ENCODE measurements at places on chromosomes 13 and 19.

DNA sequence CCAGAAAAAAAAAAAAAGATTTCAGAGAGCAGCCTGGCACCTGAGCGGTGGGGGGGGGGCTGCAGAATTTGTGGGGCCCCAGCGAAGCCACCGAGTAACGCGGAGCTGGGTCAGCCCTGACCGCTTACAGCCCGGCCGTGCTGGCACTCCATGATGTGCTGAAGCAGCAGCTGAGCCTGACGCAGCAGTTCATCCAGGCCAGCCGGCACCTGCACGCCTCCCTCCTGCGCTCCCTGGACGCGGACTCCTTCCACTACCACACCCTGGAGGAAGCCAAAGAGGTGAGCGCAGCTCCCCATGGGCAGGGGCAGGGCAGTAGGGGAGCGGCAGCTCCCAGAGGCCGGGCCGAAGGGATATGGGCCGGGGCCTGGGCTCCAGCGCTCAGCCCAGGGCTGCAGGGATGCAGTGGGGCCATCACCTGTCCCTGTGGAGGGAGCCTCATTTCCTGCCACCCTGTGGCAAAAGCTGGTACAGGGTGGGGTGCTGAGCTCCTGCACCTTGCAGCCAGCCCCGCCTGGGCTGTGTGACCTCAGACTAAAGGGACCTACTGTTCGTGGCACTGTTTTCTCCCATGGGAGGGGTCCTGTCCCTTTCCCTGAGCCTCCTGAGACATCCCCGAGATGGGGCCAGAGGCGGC lies 18.3 kb downstream of the C19orf44 start:
- DNase-seq, result no peak

- DNase-seq, result no peak
Observed at GRCh38 chr13:25415241-25415640, 43.5 kb downstream of the ATP8A2 start.

- peak; percentile 26 for DNase-seq
Observed at GRCh38 chr13:26377038-26377437, 123.1 kb downstream of the CDK8 start.

GRCh38 chr13:105312906-105313305 lies 1222.6 kb downstream of the EFNB2 start:
- no peak for DNase-seq

DNA sequence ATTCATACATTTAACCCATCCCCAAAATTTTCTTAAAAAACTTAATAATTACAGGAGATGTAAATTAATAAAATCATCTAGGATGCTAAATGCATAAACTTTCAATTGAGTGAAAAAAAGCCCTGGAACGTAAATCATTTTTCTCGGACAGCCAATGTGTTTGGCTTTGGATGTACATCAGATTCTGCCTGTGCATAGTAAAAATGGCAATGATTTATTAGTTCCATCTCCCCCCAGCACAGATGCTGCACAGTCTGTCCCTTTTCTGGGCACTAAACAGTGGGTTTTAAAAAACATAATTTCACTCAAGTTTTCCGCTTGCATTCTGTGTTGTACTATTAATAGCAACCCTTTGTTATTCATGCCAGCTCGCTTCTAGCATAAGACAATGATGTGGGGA lies 147.7 kb downstream of the TM9SF2 start:
- no peak for DNase-seq

DNA sequence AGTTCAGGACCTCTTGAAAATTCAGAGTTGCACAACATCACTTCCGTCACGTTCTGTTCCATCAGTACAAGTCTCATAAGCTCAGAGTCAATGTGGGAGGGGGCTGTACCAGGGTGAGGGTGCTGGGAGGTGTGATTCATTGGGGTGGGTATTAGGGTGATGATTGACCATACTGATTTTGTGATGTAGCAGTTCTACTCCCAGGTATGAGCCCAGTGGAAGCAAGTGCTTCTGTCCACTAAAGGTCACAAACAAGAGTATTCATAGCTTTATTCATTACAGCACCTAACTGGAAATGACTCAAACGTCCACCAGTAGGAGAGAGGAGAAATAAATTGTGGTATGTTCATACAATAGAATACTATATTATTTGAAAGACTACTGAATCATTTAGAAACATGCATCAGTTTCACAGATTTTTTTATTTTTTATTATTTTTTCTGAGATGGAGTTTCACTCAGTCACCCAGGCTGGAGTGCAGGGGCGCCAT lies 12.1 kb upstream of the UPF3A start:
- no peak for DNase-seq

GRCh38 chr13:35332134-35332533 lies 144.4 kb downstream of the MAB21L1 start:
- DNase-seq, result no peak

DNA sequence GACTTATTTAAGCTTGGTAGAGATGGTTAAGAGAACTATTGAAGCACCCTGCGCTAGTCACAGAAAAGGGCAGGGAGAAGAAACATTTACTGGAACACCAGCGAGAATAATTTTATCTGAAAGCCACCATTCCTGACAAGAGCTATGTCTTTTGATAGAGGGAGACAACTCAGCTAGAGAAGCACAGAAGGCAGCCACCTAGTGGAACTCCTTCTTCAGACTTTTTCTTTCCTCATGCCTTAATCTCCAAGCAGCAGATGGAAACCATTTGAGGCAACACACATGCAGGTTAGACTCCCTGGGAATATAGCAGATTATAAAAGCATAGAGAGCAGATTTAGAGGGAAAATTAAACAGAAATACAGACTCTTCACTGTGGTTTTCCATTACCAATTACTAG lies 813.4 kb downstream of the SLITRK6 start:
- DNase-seq, result no peak

DNA sequence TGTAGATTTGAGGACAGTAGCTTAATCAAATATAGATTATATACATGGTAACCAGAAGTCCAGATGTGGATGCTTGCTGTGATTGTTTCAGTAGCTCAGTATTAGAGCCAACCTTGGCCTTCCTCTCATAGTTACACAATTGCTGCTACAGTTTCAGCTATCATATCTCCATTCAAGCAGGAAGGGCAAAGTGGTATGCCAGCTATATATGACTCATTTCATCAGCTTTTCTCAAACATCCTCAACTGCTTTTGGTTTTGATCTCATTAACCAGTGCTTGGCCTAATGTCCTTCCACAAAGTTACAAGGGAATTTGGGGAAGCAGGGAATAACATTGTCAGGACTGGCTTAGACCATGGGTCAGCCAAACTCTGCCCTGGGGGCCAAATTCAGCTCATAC lies 73.0 kb upstream of the MAB21L1 start:
- no peak for DNase-seq

DNA sequence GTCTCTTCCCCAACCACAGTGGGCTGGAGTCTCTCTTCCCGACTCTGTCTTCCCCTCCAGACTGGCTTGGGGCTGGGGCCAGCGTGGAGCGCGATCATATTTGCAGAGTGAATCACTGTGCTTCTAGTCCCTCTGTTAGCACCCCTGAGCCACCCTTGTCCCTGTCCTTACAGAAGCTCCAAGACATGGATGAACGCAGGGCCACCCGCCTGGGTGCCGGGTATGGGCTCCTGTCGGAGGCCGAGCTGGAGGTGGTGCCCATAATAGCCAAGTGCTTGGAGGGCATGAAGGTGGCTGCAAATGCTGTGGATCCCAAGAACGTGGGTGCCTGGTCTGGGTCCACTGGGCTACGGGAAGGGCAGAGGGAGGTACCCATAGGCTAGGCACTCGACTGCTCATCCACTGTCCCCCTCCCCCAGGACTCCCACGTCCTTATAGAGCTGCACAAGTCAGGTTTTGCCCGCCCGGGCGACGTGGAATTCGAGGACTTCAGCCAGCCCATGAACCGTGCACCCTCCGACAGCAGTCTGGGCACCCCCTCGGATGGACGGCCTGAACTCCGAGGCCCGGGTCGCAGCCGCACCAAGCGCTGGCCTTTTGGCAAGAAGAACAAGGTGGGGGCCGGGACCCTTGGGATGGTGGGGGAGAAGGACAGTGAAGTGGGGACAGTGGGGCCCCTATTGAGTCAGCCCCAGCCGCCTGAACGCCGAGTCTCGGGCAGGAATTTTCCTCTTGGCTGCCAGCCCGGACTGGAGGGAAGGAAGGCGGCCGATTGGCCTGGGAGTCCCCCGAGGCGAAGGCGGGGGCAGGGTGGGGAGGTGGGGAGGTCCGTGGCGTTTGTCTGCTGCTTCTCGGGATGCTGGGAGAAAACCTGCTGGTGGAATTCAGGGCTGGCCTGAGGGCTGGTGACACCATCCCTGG lies 5.2 kb downstream of the TRIP10 start:
- no peak for DNase-seq

- DNase-seq, result no peak
Observed at GRCh38 chr13:35764326-35765015, 288.0 kb upstream of the MAB21L1 start.

GRCh38 chr13:92530364-92530763 lies 696.2 kb upstream of the GPC6 start:
- DNase-seq, result no peak

- DNase-seq, result no peak
Observed at GRCh38 chr19:46607448-46607841, 6.3 kb downstream of the CALM3 start.

- DNase-seq, result no peak
Observed at GRCh38 chr13:38262211-38262610, 87.4 kb upstream of the UFM1 start.

DNA sequence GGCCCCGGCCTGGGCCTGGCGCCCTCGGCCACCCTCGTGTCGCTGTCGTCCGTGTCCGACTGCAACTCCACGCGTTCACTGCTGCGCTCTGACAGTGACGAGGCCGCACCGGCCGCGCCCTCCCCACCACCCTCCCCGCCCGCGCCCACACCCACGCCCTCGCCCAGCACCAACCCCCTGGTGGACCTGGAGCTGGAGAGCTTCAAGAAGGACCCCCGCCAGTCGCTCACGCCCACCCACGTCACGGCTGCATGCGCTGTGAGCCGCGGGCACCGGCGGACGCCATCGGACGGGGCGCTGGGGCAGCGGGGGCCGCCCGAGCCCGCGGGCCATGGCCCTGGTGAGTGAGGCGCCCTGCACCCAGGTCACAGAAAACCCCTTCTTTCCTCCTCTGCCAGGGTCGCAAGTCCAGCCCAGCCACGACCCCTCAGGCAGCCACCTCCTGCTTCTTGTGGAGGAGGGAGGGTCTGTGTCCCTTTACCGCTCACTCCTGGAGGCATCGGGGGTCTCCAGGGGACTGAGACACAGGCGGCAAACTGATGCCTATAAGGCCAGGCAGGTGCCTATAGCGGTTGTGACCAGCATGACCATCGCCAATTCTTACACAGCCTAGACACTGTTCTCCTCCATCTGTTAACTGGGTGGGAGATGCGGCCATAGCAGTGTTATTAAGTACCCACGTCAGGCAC lies 4.2 kb downstream of the TTC9B start:
- no peak for DNase-seq

DNA sequence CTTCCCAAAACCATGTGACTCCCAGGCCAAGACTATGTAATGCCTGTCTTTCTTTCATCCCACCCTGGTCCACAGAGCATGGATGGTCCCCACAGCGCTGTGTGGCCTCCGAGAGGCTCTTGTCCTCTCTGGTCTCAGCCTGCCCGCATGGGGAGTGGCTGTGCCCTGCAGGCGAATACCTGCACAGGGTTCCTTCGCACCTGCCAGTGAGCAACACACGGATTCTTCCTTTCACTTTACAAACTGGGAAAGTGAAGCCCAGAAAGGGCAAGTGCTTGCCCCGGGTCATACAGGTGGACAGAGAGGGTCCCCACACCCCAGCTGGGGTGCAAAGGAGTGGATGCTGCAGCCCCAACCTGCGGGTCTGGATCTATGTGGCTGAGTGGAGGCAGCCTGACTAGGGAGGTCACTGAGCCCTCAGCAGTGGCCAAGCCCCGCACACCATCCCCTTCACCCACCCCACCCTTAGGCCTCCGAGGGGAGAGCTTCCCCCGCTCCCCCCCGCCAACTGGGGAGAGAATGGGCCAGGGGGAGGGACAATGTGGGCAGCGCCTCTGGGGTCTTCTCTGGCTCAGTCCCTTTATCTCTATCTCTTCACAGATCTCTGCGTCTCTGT lies 747 bp upstream of the MARK4 start:
- no peak for DNase-seq

GRCh38 chr19:23321953-23322549 lies 71.9 kb upstream of the ZNF724 start:
- DNase-seq, result no peak

DNA sequence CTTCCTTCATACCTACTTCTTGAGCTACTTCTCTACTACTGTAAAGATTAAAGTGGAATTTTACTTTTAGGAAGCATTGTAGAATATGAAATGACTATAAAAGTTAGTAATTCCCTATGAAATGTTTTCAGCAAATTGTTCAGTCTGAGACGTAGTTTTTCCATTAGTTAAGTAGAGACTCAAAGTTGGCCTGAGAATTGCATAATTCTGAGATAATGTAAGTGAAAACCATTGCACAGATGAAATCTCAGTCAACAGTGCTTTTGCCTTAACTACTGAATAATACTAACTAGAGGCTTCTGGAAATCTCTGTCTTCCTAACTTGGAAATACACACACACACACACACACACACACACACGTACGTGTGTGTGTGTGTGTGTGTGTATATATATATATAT lies 125.9 kb downstream of the FGF14 start:
- DNase-seq, result no peak
